Activated gamma-delta T cell treated with anti-CD3 and anti-CD28 coated beads, Interleukin-2, amount 50 U/mL, for 16 hours (primary cell): ENCODE measurements at places on chromosomes 2 and 18.

- no peak for DNase-seq
Observed at GRCh38 chr2:190634381-190634780, 14.5 kb upstream of the NAB1 start.

DNA sequence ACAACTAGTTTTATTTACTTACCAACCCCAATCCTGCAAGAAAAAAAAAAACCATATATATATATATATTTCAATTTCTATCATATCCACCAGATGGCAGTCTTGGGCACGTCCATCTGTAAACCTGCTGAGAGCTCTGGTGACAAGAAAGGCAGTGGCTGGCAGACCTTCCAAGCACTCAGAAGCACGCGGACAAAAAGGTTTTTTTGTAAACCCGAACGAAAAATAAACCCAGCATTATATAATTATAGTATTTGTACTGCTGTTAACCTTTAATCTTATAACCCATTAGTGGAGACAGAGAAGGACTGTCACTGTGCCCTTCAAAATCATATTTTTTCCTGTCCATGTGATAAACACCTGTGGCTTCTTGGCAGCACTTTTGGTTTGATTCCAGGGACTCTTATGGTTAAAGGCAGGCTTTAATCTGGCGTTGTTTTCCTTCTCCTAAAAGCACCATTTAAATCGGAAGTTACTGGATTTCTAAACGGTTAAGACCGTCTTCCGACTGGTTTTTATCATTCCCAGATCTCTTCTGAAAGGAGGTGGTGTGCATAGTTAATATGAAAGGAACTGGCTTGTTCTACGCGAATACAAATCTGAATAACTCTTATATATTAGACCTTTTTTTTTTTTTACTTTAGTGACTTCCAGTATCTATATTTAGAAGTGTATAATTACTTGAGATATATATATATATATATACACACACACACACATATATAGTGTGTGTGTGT is 31.0 kb upstream of the SLC3A1 start:
- DNase-seq = peak; percentile 30

DNA sequence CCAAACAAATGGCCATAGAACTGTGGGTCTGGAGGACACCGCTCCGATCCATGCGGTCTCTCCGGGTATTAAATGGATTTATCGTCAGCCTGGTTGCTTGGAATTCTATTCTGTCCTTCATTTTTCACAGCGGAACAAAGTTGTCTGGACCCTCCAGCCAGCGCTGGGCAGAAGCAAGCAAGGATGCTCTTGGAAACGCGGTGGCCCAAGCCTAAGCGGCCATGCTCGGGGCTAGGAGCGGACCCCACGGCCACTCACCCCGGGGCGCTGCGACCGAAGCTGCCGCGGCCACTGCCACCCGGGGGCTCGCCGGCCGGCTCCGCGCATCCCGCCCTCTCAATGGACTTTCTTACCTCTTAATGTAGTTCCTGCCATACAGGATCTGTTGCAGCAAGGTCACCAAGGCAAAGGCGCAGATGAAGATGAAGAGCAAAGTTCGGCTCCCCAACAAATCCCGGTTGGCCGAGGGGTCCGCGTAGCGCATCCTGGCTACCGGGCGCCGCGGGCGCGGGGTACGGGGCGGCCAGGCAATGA is 761 bp downstream of the ST8SIA5 start:
- DNase-seq = no peak

GRCh38 chr2:119650846-119651370 is 28.1 kb upstream of the TMEM177 start:
- no peak for DNase-seq

DNA sequence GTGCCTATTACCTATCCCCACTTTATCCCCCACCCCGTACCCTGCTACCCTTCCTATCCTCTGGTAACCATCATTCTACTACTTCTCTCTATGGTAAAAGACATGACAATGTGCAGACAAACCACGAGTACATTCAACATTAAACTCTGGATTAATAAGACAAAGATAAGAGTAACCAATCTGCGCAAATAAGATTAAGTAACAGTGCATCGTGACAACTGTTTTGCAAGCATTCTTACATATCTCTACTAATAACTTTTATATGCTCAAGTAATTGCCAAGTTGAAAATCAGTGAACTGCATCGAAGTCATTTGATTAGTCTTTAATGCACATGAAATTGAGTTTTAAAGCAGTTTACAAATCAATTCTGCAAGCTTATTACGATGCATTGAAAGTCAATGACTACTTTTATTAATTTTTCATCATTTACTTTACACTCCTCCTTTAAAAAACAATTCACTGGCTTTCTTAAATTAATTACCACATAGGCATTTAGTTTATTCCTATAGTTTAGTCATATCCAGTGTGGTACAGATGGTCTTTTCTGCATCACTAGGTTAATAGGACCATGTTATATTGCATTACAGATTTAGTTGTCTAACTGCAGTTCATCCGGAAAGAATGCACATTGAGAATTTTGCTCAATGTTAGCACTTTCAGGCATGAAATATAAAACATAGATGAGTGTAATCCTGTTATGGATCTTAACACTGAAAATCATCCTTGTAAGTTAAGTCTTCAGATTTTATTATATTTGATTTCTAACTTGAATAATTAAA is 178.1 kb downstream of the GCA start:
- DNase-seq = no peak

DNA sequence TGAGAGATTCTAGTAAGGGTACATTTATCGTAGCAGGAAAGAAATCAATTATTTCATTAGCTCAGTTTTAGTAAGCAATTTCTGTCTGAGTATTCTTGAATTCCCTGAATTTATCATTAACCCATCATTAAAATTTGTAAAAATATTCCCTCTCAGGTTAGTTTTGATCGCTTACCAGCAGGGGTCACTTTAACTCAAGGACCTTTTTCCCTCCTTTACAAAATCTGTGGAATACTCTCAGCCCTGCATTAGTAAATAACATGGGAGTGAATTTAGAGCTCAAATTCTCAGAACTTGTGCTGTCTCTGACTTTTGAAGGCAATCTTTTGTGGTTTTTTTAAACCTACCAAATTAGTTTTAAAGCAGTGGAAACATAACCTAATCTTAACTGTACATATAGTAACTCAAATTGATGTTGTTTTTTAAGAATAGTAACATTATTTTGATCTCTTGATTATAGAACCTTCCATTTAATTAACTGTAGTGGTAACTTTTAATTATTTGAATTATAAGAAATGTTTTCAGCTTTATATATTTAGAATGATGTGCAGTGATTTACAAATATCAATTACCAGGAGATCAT is 97.2 kb downstream of the AGPS start:
- DNase-seq = no peak

- no peak for DNase-seq
Observed at GRCh38 chr2:216281316-216281715, 91.0 kb downstream of the MARCHF4 start.

- DNase-seq = no peak
Observed at GRCh38 chr2:152426801-152427200, 91.8 kb downstream of the FMNL2 start.

GRCh38 chr2:237403024-237403882 is 10.7 kb downstream of the COL6A3 start:
- DNase-seq = no peak

- DNase-seq = no peak
Observed at GRCh38 chr2:103873716-103874351, 980.1 kb upstream of the POU3F3 start.
